Fibroblast of upper back skin (primary cell): ENCODE measurements at places on chromosomes 5 and 9.

DNA sequence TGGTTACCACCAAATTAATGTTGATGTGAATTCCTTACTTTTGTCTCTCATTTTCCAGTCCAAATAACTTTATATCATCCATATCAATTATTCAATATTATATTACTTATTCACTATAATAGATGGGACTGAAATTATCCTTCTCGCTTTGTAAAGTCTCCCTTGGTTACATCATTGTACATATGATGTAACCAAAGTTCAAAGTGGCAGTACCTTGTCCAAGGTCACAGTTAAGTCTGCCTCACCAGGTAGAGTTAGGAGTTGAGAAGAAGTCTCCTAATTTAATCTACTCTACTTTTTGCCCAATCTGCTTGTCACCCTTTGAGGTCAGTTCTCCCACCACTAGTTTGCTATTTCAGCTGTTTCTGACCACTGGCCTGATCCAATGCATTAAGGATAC lies 83.7 kb upstream of the CLINT1 start:
- no peak for DNase-seq

DNA sequence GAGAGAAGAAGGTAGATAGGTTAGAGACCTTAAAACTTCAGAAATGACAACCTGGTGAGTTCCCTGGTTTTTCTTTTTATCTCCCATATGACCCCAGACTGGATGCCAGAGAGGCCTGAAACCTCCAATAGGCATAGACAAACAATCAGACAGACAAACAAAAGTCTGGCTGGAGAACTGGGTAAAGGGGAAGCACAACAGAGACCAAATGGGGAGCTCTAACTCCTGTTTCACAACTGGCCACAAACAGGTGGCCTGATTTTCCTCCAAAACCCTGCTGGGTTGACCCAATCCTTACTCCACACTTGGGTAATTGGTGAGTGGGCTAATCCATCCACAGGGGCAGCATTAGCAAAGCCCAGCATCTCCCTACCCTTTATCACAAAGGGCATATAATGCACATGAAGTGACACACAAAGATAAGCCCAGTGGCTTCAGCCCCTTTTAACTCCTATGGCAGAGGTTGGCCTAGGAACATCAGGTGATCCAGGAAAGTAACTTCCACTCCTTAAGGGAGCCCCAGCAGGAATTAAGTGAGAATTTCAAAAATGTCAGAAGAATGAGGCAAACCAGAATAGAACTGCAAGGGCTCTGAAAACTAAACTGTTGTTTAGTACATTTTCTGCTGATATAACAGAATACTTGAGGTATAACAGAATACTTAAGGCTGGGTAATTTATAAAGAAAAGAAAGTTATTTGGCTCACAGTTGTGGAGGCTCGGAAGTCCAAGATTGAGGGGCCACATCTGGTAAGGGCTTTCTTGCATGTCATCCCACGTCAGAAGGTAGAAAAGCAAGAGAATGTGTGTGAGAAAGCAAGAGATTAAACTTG lies 60.9 kb upstream of the ROR2 start:
- no peak for DNase-seq

DNA sequence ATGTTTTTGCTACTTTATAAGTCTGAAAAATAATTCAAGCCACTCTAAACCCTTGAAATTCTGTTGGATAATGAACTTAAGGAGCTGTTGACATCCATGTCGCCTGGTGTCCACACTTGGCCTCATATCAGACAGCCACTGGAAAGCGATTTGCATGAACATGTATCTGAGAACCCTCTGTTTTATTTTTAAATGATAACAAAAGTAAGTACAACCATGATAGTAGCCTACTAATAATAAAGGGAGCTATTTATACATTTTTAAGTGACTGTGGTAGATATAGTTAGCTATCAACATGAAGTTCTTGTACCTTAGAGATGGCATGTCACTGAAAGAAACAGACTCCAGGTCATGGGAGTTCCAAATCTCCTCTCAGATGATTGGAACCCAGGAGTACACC lies 53.3 kb downstream of the PLCXD3 start:
- DNase-seq = no peak

- DNase-seq = peak; percentile 83
Observed at GRCh38 chr5:150589862-150590601, 50.4 kb upstream of the SYNPO start.

- DNase-seq = peak; percentile 32
Observed at GRCh38 chr5:153881687-153882086, 157.0 kb downstream of the FAM114A2 start.

- no peak for DNase-seq
Observed at GRCh38 chr5:154303133-154303532, 112.6 kb downstream of the GALNT10 start.
